ENCODE measurements at places on chromosomes 4 and X.

DNA sequence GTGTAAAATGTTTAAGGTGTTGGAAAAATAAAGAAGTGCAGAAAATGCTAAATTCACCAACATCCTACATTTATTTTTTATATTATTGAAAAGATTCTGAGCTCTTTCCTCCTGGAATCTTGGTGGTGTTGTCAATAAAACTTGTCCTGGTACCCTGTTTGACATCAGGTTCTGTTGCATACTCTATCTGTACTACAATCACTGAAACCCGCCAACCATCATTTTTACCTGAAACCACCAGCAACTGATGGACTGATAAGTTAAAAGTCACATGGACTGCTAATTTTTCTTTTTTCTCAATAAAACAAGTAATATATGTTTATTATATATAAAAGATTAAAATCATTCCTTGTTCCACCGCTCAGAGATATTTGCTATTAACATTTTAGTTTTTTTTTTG is 23.4 kb downstream of the STAP1 start:
- DNase-seq: no peak

DNA sequence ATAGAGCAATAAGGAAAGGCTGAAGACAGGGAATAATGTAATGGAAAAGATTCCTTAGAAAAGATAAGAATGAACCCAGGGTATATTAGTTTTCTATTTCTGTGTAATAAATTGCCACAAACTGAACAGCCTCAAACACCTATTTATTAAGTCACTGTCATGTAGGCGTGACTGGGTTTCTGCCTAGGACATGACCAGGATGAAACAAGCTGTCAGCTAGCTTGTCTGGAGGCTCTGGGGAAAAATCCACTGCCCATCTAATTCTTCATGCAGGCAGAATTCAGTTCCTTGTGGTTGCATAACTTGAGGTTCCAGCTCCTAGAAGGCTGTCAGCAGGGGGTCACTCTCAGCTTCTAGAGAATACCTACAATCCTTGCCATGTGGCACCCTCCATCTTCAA is 277.7 kb downstream of the TMA16 start:
- no peak for DNase-seq

DNA sequence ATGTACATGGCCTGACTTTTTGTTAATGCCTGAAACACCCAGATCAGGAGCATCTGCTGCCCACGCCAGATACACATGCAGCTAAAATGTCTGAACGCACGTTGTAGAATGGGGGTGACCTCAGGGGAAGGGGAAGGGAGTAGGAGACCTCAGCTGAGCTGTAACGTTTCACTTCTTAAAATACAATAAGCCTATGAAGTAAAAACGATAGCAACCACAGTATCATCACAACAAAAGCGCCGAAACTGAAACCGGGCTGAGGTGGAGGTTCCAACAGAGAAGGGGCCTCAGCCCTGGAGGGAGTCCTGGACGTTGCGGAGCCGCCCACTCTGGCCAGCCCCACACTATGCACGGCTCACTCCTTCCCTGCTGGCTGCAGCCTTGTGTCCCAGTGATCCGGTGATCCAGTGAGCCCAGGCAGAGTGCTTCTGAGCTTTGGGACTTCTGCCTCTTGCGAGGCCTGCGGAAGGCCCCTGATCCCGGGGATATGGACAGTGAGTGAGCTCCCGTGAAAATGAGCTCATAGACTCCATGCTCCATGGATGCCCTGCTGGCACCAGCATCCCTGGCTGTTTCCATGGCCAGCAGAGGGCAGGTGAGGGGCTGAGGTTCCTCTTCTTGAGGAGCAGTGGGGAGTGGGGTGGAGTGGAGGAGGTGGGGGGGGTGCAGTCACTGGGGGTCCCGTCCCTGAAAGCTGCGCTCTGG is 52.0 kb downstream of the HMX1 start:
- no peak for DNase-seq

GRCh38 chrX:153612413-153612812 is 13.5 kb upstream of the CCNQ start:
- no peak for DNase-seq

DNA sequence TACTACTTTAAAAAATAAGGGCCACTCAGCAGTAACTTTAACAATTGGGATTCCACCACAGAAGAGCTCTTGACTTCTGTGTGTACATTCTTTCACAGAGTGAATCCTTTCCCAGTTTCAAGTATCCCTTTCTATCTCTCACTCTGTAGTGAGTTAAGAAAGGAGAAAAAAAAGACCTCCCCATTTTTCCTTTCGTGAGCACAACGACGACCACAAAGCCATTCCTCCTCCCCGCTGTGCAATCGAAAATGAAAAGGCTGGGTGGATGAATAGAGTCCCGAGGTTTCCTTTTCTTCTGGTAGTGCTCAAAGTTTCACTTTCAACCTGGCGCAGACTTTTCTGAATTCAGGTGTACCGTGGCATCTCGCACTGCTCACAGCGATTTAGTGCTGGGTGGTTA is 58.0 kb downstream of the TAB3 start:
- DNase-seq: no peak

DNA sequence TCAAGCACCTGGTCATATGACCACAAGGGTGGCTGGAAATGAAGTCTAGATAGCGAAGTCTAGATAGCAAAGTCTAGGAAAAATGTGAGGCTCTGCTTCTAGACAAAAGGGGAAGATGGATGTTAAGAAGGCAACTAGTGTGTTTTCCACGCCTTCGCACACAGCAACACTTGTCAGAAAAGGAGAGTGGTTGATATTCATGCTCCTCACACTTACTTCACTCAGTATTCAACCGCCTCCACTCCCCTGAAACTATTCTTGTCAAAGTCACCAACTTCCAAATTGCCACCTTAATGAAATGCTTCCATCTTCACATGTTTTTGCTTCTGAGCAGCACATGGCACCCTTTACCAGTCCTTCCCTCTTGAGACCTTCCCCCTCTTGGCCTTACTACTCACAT is 27.7 kb upstream of the DCLK2 start:
- DNase-seq: no peak

DNA sequence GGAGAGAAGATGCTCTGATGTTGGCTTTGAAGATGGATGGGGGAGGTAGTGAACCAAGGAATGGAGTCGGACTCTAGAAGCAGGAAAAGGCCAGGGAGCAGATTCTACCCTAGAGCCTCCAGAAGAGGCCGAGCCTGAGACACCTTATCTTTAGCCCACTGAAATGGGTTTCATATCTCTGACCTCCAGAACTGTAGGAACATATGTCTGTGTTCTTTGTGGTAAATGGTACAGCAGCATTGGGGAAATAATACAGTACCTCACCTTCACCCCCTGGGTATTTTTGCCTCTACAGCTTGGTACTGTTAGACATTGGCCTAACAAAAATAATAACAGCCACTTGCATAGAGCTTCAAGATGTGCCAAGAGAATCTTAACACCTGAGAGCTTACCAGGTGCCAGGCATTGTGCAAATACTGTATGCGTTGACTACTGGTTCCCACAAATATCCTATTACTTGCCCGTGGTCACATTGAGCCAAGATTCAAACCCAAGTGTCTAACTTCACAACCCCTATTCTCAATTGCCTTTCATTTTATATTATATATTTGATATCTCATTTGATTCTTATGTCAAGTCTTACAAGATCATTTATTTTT is 57.0 kb upstream of the PGM2 start:
- no peak for DNase-seq

- no peak for DNase-seq
Measured at GRCh38 chrX:154381271-154381670, 2.2 kb downstream of the EMD start.

All from HCEC 1CT (cell line).